HCEC 1CT (cell line): ENCODE measurements at places on chromosomes 12 and 14.

DNA sequence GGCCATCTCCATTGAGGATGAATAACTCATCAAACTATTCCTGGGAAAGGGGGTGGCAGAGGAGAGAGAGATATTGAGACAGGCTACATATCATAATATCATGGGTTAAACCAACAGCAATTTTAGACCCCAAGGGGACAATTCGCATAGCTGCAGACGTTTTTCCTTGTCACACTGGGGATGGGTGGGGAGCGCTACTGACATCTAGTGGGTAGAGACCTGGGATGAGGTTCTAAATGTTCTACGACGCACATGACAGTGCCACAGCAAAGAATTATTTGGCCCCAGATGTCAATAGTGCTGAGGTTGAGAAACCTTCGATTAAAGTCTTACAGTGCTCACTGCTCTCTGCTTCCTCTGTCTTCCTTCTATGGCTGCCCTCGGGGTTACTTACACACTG lies 425.6 kb downstream of the NRXN3 start:
- peak; percentile 24 for DNase-seq

- DNase-seq = peak; percentile 83
Measured at GRCh38 chr12:46494424-46494823, 121.9 kb upstream of the SLC38A2 start.

DNA sequence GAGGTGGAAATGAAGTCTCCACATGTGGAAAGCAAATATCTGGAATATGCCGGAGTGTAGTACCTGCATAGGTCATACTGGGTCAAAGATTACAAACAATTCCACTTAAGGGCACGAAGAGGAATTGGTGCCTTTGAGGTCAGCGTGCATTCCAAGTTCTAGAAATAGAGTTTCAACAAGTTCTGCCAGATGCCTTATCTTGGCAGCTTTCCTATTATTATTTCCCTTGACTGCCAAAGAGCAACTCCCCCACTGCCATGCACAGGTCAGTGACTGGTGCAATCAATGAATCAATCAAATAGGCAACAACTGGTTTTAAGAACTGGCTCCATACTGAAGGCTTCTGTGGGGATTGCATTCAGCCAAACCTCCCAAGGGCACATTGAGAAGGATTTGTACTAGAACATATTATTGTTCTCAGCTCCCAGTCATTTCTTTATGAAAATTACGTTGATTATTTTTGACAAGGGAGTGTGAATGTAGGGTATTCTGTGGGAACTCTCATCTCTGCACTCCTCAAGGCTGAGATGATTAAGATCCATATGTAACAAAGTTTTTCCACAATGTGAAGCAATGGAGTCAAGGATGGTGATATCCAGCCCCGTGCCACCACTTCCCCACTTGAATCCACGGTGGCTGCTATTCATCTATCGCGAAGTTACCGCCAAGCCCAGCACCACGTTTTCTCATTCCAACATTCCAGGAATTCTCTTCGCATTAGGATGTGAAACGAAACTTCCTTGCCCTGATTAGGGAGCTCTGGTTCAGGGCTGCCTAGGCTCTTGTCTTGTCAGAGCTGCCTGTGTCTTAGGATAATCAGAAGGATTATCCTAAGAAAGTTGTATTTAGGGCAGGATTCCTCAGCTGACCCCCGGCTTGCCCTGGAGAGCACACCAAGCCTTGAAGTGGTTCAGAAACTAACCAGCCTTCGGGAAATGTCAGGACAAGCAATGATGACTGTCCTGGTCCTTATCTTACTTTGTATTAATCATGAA lies 115.1 kb upstream of the PCED1B start:
- peak; percentile 69 for DNase-seq

- peak; percentile 11 for DNase-seq
Measured at GRCh38 chr12:57429473-57430111, 1.3 kb downstream of the R3HDM2 start.

- no peak for DNase-seq
Measured at GRCh38 chr12:39675263-39675662, 55.7 kb upstream of the ABCD2 start.

GRCh38 chr14:92088494-92088893 lies 17.9 kb downstream of the ATXN3 start:
- no peak for DNase-seq

GRCh38 chr12:66776974-66777373 lies 98.1 kb upstream of the GRIP1 start:
- no peak for DNase-seq

DNA sequence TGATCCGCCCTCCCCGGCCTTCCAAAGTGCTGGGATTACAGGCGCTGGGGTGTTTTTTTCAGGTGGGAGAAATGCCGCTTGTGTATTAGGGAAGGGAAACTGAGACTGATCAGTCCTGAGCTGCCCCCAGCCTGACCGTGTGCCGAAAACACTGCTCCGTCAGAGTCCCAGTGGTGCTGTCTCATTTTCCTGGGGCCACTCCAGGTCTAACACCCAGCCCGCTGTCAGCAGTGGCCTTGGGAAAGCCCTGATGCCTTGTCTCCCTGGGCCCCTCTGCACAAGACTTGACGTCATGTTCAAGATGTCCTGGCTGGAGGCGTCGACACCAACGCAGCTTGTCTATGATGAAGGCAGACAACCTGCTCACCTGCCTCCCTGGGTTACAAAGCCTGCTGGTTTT lies 165.9 kb downstream of the RBM19 start:
- DNase-seq = no peak

DNA sequence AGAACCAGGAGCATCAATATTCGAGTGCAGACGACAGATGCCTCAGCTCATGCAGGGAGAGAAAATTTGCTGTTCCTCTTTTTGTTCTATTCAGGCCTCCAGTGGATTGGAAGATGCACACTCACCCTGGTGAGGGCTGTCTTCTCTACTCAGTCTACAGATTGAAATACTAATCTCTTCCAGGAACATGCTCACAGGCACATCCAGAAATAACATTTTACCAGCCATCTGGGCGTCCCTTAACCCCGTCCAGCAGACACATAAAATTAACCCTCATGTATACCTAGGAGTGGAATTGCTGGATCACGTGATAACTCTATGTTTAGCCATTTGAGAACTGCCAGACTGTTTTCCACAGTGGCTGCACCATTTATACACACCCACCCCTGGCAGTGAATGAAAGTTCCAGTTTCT lies 4.5 kb upstream of the OAS2 start:
- no peak for DNase-seq

DNA sequence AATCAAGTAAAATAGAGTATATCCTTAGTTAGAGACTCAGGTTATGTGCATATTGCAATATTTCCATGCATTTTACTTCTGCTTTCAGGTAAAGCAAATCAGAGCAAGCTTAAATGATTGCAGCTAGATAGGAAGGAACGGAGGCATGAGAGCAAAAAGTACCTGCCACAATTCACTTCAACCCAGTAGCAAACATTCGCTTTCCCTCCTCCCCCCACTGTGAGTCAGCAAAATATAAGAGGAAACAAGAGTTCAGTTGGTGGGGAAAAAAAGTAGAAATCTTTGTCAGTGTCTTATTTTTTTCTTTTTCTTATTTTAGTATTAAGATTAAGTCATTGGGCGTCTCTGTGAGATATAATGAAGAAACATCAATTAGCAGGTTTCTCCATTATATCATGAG lies 475.4 kb downstream of the NPAS3 start:
- no peak for DNase-seq

- no peak for DNase-seq
Measured at GRCh38 chr14:21191261-21191808, 35.5 kb upstream of the OR5AU1 start.

- no peak for DNase-seq
Measured at GRCh38 chr12:105315130-105315529, 15.4 kb upstream of the C12orf75 start.

- DNase-seq = no peak
Measured at GRCh38 chr14:83960832-83961512, 1569.0 kb upstream of the FLRT2 start.

- no peak for DNase-seq
Measured at GRCh38 chr12:76554405-76555230, 5.0 kb downstream of the OSBPL8 start.

GRCh38 chr14:61111209-61111665 lies 130.2 kb downstream of the SLC38A6 start:
- no peak for DNase-seq

- DNase-seq = peak; percentile 99
Measured at GRCh38 chr12:54428050-54429013, 9.3 kb upstream of the ITGA5 start.

- no peak for DNase-seq
Measured at GRCh38 chr12:12534166-12534866, 28.3 kb downstream of the DUSP16 start.

DNA sequence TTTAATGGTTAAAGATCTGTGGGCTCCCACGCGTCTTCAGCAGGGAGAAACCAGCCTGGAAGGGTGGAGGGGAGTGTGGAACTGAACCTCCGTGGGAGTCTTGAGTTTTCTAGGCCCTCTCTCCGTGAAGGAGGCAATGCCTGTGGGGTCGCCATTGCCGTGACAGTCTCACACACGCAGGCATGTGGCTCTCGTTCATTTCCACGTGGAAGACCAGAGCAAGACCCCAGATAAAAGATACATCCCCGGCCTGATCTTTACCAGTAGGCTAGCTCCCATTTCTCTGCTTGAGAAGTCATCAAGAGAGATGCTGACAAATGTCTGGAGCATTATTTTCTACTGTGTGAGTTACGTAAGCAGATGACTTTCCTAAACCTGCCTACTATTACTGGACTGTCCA lies 491.7 kb upstream of the LMO3 start:
- DNase-seq = no peak

DNA sequence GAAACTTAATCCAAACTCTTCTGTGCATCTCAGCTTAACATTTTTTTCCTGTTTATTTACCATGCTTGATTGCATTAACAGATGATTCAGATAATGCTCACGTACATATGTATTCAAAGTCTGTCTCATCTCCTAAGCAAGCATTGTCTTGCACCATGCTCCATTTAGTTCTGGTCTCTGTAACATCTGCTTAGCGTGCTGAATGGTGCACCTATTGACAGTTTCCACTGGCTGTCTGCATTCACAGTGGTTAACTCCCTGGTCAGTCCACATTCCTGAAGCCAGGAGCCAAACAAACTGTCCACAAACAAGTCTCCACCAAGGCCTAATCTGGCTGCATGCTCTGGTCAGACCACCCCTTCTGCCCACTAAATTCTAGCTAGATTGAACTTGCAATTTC lies 83.9 kb downstream of the KNTC1 start:
- peak; percentile 66 for DNase-seq

DNA sequence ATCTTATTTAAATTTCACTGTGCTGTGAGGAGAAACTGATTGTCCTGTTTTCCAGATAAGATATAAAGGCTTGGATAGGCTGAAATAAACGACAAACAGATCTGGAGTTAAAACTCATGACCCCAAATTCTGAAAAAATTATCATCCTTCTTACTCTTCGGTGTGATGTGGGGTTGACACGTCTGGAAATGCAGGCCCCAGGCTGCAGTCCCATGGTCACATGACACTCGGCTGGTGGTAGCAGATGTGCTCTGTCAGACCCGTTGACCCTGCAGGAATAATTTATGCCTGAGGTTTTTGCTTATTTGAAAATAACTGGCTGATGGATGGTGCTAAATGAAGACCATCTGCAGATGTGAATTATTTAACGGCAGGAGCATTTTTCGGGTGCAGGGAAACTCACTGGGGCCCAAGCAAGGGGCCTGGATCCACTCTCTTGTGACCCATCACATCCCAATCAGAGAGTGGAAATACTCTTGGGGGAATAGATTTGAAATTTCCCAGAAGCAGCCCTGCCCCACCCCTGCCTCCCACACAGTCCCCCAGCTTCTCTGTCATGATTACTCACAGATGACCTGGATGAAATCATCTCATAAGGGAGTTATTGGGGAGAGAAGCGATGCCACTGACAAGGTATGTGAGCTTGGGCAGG lies 47.7 kb upstream of the CMKLR1 start:
- peak; percentile 7 for DNase-seq

DNA sequence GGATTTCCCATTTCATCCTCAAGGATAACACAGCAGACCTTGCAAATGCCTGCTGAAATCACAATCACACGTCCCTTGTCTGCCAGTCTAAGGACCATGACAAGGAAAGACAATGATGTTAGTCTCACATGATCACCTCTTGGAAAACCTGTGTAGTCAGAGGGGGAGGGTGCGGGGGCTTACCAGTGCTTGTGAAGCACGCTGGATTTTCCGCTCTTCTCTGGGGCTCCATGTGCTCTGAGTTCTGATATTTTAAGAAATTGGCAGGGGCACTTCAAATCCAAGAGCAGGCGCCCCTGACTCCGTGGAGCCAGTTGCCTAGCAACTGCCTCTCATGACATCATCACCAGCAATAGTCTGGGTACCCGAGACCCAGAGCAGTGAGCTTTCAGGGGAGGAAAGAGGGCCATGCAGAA lies 200.9 kb upstream of the C14orf180 start:
- DNase-seq = no peak

- DNase-seq = peak; percentile 31
Measured at GRCh38 chr12:18580291-18580690, 157.5 kb downstream of the PLCZ1 start.

DNA sequence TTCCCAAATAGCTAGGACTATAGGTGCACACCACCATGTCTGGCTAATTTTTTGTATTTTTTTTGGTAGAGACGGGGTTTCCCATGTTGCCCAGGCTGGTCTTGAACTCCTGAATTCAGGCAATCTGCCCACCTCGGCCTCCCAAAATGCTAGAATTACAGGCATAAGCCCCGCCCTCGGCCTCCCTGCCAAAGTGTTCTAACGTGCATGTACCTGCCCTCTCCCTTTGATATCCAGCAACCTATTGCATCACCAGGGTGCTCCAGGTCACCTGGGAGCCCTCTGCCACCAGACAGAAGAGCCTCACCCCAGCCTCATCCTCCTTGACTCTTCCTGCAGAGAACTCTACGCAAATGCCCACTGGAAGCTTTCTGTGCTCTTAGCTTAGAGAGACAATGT lies 2.2 kb upstream of the EML1 start:
- no peak for DNase-seq

- peak; percentile 57 for DNase-seq
Measured at GRCh38 chr14:75234173-75235115, 44.2 kb upstream of the FOS start.

DNA sequence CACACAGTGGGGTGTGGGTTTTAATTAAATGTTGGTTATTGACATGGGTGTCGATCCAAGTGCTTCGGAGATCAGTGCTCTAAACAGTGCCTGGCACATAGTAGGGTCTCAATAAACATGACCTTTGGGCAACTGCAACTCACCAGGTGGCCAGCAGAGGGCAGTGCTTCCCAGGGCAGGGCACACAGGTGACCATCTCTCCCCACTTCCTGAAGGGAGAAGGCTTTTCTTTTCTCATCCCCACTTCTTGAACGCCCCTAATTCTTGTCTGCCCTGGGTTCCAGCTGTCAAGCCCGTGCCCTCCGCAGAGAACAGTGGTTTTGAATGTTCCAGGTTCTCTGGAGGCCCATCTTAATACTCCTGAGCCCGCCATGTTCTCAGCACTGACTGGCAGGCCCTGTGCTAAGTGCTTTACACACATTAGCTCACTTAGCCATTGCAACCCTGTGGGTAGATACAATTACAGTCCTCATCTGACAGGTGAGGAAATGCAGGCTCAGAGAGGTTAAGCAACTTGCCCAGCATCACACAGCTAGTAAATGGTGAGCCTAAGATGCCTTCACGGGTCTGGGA lies 16.3 kb downstream of the RAPGEF3 start:
- DNase-seq = no peak

DNA sequence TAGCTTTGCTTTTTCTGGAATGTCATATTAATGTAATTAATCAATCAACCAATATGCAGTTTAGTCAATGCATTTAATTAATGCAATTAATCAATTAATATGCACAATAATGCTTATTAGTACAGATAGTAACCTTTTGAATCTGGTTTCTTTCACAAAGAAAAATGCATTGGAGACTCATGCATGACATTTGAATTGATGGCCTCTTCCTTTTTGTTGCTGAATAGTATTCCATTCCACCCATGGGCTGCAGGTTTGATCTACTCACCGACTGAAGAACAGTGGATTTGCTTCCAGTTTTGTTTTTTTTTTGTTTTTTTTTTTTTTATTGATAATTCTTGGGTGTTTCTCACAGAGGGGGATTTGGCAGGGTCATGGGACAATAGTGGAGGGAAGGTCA lies 13.1 kb upstream of the GPR132 start:
- no peak for DNase-seq
